ENCODE measurements at places on chromosomes 11 and 22. TPM values are rescaled to one million over a fixed set of nuclear protein-coding genes. Genes with fewer than 3 reads are reported as not detected.

GRCh38 chr11:79209540-79210266 is 231.1 kb downstream of the TENM4 start:
- no peaks in the 10 kb centered on the region for H3K27me3 ChIP-seq
- no peaks in the 10 kb centered on the region for H3K36me3 ChIP-seq
- H3K4me1 ChIP-seq, result peaks cover 5% of the 10 kb centered on the region

- peak within 1 kb of the TSS; percentile 65 for H3K4me3 ChIP-seq
- H3K27me3 ChIP-seq, result no peaks in the 10 kb centered on the region
- H3K27ac ChIP-seq, result peak within 1 kb of the TSS; percentile 77
- H3K36me3 ChIP-seq, result no peaks in the 10 kb centered on the region
Observed at GRCh38 chr11:102047305-102047924, at the start of gene CFAP300. Gene CFAP300 (plus strand): TSS chr11:102047437. CDS start chr11:102047471, 34 bp downstream.

- H3K4me1 ChIP-seq, result no peaks in the 10 kb centered on the region
- DNase-seq, result no peak
- H3K27me3 ChIP-seq, result no peaks in the 10 kb centered on the region
Observed at GRCh38 chr11:83655976-83656375, 369.8 kb upstream of the CCDC90B start.

DNA sequence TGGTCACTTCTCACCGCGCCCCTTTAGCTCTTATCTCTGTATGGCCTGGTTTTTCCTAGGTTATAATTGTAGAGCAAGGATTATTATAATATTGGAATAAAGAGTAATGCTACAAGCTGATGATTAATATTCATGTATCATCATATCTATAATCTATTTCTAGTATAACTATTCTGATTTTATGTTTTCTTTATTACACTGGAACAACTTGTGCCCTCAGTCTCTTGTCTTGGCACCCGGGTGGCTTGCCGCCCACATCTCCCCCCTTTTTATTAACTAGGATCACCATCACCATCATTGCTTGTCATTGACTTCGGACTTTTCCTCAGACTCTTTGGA is 11.0 kb downstream of the OR52K1 start:
- H3K4me3 ChIP-seq, result no peak overlapping the region
- H3K4me1 ChIP-seq, result peaks cover 8% of the 10 kb centered on the region
- H3K27ac ChIP-seq, result no peak overlapping the region
- H3K36me3 ChIP-seq, result no peaks in the 10 kb centered on the region

GRCh38 chr11:111335549-111335948 is 37.2 kb downstream of the POU2AF3 start:
- peaks cover 29% of the 10 kb centered on the region for H3K4me1 ChIP-seq
- no peak for DNase-seq
- no peaks in the 10 kb centered on the region for H3K36me3 ChIP-seq
- no peaks in the 10 kb centered on the region for H3K27me3 ChIP-seq
- H3K27ac ChIP-seq, result no peak overlapping the region
- no peak overlapping the region for H3K4me3 ChIP-seq

DNA sequence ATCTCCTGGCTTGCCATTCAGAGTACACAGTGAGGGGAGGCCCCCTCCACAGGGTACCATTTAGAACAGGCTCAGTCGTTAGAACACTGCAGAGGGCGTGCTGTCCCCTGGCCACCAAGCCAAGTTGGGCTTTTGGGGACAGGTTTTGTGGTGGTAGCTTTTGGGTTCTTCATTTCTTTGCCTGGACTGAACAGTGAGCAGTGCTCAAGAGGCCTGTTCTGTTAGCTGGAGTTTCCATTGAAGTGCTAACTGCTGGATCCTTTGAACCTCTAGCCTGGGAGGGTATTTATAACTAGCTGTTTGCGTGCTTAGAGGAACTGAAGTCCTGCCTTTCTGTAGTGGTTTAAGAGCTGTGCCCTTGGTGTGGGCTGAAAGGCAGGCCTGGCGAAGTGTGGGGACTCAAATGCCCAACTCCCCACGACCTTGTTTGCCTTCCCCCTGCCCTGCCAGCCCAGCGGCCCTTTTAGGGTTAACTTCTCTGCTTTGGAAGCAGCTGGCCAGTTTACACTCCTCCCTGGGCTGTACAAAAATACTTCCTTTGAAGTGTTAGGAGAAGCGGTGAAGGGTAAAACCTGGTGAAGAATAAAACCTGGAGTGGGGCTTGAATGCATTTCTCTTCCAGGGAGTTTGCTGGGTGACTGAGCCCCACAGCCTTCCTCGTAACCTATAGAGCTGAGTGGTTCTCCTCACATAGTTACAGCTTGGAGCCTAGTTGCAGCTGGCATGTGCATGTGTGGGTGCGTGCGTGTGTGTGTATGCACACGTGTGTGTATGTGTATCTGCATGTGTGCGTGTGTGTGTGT is 34.6 kb downstream of the ZNRF3 start:
- H3K36me3 ChIP-seq, result no peaks in the 10 kb centered on the region
- no peak for DNase-seq
- peaks cover 90% of the 10 kb centered on the region for H3K4me1 ChIP-seq
- H3K4me3 ChIP-seq, result peak overlapping the region; percentile 15
- no peaks in the 10 kb centered on the region for H3K27me3 ChIP-seq
- H3K27ac ChIP-seq, result peak overlapping the region; percentile 77

DNA sequence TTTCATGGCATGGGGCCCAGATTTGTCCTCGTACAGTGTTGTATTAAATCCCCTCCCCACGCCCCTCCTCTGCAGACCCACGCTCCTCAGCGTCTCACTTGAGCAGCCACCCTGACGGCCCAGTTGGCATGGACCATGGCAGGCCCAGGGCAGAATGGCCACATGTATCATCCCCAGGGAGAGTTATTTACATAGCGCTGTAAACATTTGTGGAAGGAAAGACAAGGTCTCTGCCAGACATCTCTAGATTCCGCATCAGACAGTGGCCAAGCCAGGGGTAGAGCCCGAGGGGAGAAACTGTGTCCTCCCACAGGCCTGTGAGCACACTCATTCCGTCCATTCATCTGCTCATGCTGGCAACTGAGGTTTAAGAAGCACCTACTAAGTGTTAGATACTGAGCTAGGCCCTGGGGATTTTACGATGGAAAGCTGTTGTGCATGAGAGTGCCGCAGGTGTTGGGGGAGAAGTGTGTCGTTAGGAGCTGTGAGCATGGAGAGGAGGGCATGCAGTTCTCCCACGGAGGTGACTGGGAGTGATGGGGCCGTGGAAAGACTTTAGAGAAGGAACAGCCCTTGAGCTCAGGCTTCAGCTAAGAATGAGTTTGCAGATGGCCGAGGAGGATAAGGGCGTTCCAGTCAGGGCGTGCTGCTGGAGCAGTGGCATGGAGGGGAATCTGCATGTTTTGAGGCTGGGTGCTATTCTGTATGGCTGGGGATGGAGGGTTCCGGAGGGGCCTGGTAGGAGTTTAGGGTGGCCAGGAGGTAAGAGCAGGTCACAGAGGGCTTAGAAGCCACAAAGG is 94.9 kb downstream of the GRIK4 start:
- peaks cover 19% of the 10 kb centered on the region for H3K4me1 ChIP-seq
- no peaks in the 10 kb centered on the region for H3K36me3 ChIP-seq
- H3K4me3 ChIP-seq, result no peak overlapping the region
- no peak for DNase-seq
- no peak overlapping the region for H3K27ac ChIP-seq

DNA sequence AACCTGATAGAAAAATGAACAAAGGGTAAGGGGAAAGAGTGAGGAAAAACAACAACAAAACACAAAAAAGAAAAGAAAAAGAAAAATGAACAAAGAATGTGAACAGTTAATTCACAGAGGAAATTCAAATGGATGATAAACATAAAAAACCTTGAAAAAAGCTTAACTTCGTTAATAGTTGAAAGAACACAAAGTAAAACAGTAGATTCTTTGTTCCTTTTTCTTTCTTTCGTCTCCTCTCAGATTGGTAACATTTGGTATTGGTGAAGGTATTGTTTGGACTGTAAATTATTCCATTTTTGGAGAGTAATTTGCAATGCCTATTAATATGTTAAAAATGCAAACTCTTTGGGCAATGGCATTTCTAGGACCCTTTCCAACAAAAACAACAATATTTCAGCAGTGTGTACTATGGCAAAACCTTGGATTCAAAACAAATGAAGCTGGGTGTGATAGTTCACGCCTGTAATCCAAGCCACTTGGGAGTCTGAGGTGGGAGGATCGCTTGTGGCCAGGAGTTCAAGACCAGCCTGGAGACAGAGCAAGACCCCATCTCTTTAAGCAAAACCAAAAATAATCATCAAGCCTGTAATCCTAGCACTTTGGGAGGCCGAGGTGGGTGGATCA is 3.3 kb upstream of the BACE1 start:
- no peak overlapping the region for H3K4me3 ChIP-seq
- peaks cover 22% of the 10 kb centered on the region for H3K4me1 ChIP-seq
- no peaks in the 10 kb centered on the region for H3K36me3 ChIP-seq
- DNase-seq, result no peak
- H3K27me3 ChIP-seq, result no peaks in the 10 kb centered on the region

DNA sequence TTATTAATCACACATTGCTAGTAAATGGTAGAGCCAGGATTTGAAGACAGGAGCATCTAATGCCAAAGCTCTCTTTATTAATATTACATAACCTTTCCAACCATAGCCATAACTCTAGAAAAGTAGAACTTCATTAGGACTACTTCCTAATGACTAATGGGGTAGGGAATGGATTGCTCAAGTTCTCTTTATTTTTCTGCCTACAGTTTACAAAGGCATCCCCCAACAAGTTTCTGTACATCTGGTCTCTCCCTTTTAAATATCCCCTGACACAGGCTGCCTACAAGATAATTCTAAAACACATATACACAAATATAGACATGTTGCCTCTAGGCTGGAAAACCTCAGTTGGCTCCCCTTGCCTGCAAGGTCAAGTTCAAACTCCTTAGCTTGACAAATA is 534.9 kb downstream of the SOX6 start:
- no peaks in the 10 kb centered on the region for H3K36me3 ChIP-seq
- H3K27me3 ChIP-seq, result no peaks in the 10 kb centered on the region
- H3K27ac ChIP-seq, result no peak overlapping the region
- peaks cover 32% of the 10 kb centered on the region for H3K4me1 ChIP-seq
- DNase-seq, result peak; percentile 31

DNA sequence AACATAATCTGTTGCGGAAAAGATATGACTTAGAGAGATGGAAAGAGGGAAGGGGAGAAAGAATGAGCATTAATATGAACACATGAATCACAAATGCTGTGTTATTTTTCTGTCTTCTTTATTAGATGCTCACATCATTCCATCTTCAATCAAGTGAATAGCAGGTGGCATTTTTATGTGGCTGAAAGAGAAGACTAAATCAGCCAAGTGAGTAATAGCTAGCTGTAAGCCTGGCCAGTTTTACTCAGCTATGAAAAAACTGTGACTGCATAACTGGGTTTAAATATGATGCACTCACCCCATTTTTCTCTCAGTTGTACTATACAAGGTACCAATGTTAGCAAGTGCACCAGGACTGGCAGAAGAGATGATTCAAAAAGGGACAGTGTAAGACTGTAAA is 571.1 kb downstream of the JRKL start:
- H3K36me3 ChIP-seq, result no peaks in the 10 kb centered on the region
- no peak overlapping the region for H3K4me3 ChIP-seq
- H3K27me3 ChIP-seq, result no peaks in the 10 kb centered on the region
- no peaks in the 10 kb centered on the region for H3K4me1 ChIP-seq

DNA sequence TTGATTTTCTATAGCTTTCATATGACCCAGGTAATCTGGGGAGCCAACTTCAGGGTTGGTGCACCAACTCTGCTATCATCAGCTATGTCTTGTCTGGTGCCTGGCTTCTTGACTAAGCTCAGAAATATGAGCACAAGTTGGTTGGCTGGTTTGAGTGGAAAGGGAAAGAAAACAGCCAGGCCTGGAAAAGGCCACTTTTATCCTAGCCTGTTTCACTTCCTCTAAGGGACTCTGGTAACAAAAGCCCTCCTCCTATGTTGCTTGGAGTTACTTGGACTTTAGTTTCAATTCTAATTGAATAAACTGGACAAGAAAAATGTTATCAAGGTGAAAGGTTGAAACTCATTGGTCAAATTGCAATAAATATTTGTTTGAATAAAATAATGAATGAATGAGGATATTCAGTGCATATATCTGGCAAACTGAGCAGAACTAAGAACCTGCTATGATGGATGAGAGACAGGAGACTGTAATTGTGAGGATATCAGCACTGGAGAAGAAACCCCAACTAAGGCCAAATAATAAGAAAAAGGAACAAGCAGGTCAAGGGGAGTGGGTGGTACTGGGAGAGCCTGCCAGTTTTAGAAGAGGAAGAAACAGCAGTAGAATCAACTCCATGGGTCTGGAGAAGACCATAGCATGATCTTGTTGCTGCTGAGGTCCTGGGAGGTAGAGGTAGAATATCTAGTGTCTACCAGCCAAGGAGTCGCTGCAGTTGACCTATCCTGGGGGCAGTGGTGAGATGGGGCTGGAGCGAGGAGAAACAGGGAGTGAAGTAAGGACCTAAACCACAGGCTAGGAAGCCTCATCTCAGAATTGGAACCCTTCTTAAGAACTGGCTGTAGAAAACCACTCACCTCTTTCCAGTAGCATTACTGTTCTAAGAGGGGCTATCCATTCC is 8.2 kb downstream of the ROBO4 start:
- H3K27me3 ChIP-seq, result no peaks in the 10 kb centered on the region
- no peak for DNase-seq
- H3K4me3 ChIP-seq, result no peak overlapping the region
- H3K36me3 ChIP-seq, result peaks cover 72% of the 10 kb centered on the region

DNA sequence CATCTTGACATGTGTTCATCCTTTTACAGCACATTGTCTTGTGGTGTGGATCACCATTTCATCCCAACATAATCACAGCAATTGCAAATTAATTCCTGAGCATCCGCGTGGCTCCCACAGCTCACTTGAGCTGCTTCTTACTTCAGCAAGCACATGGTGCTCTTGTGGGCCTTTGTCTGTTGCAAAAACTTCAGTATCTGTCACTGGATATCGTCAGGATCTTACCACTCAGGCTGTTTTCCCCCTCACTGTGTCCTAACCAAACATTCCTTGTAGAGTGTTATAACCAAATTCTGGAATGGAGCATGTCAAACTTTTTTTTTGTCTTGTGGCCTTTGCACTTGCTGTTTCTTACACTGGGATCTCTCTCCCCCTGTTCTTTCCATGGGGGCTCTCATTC is 683.1 kb upstream of the ARHGAP42 start:
- no peaks in the 10 kb centered on the region for H3K36me3 ChIP-seq
- no peak for DNase-seq
- no peak overlapping the region for H3K4me3 ChIP-seq
- no peaks in the 10 kb centered on the region for H3K27me3 ChIP-seq

APOA5 gene
- total RNA-seq, result not detected

SLC25A22 gene
- 9.4 TPM for total RNA-seq

MIAT gene
- total RNA-seq, result 1.2 TPM

MIOX gene
- not detected for total RNA-seq

PUS3 gene
- total RNA-seq, result 9.2 TPM

CNTN5 gene
- total RNA-seq, result not detected

DEPDC5 gene
- 10.6 TPM for total RNA-seq

CBLIF gene
- not detected for total RNA-seq

C22orf42 gene
- not detected for total RNA-seq

TH gene
- total RNA-seq, result 1.3 TPM

Measured in esophagus muscularis mucosa (tissue), 4 donors.